NCI-H2081 (cell line): ENCODE measurements at places on chromosomes 6 and 20.

GRCh38 chr6:25987845-25988244 lies 25.2 kb downstream of the TRIM38 start:
- DNase-seq: no peak

DNA sequence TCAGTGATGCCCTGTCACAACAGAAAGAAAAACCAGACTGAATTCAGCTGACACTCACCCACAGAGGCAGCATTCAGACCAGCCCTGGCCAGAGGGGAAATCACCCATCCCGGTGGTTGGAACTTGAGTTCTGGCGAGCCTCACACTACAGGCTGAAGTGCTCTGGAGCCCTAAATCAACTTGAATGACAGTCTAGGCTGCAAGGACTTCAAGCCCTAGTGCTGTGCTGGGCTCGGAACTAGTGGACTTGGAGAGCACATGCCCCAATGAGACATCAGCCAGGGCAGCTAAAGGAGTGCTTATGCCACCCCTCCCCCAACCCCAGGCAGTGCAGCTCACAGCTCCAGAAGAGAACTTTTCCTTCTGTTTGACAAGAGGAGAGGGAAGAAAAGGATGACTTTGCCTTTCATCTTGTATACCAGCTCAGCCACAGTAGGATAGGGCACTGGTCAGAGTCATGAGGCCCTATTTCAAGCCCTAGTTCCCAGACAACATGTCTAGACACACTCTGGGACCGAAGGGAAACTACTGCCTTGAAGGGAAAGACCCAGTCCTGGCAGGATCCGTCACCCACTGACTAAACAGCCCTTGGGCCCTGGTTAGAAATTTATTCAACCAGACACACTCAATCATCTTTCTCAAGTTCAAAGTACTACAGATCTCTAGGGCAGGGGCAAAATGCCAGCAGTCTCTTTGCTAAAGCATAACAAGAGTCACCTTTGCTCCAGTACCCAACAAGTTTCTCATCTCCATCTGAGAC lies 43.2 kb upstream of the PNRC1 start:
- no peak for DNase-seq

- DNase-seq: no peak
Observed at GRCh38 chr20:22810626-22811569, 224.2 kb upstream of the SSTR4 start.

- DNase-seq: no peak
Observed at GRCh38 chr20:48740712-48741111, 87.1 kb downstream of the PREX1 start.
